EH (cell line): ENCODE measurements at places on chromosomes 16 and 17.

GRCh38 chr17:9529033-9529700, 46.5 kb downstream of the STX8 start:
- peak; percentile 41 for DNase-seq

GRCh38 chr17:8145811-8146210, 6.4 kb downstream of the PER1 start:
- no peak for DNase-seq

GRCh38 chr16:64136743-64137142, 985.1 kb downstream of the CDH11 start:
- no peak for DNase-seq

DNA sequence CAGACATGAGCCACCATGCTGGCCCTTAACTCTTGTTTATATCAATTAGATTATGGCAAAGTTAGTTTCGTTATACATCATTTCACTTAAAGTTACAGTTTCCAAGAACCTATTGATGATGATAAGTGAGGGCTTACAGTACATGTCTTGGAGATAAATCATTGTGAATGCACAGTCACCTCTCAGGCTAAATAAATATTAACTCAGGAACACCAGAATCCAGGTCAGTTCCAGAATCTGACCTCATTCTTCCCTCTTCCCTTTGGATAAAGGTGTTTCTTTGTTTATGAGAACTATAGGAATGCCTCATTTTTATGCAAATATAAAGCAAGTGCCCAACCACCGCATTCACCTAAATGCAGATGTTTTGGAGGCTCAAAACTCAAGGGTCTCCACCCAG, 48.4 kb upstream of the CRYM start:
- DNase-seq: no peak

DNA sequence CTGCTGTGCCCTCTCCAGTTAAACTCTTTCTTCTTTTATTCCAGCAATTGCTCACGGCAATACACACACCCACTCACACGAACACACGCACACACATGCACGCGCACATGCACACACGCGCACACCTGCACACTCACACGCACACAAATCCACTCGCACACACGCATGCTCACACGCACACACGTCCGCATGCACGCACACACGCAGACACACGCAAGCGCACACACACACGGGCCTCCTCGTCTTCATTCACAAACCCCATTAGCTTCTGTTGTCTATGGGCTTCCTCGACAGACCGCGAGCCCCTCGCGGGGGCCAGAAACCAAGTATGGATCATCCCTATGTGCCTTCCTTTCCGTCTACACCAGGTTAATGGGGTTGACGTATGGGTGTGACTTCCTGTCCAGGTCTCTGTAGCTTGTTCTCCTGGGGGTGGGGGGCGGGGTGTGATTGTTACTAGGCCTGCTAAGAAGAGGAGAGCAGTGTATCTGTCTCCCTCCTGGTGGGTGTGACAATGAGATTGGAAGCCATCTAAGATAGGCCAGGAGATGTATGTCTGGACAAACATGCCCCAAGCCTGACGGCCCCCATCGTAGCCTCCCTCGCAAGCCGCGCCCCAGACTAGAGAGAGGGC, 670 bp upstream of the CTF1 start:
- DNase-seq: no peak

GRCh38 chr16:85570735-85571562, 42.2 kb upstream of the GSE1 start:
- no peak for DNase-seq

GRCh38 chr16:549544-550263, 10.5 kb upstream of the PRR35 start:
- no peak for DNase-seq

DNA sequence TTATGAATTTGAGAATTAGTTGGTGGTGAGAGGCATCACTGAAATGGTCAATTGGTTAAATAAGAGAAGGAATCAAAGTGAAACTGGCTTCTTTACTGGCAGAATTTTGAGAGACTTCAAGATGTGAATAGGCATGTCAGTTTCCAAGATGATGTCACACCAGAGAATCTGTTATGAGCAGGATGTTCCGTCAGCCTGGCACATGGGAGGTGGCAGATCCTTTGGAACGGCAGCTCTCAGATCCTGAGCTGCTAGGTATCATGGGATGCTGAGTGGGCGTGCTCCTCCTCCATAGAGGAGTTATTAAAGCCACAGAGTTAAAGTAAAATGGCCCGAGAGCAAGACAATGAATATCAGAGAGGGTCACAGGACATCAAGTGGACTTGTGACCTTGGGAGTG, 444.3 kb upstream of the HSBP1 start:
- DNase-seq: no peak

GRCh38 chr16:57304169-57305061, 19.9 kb upstream of the PLLP start:
- peak; percentile 75 for DNase-seq

DNA sequence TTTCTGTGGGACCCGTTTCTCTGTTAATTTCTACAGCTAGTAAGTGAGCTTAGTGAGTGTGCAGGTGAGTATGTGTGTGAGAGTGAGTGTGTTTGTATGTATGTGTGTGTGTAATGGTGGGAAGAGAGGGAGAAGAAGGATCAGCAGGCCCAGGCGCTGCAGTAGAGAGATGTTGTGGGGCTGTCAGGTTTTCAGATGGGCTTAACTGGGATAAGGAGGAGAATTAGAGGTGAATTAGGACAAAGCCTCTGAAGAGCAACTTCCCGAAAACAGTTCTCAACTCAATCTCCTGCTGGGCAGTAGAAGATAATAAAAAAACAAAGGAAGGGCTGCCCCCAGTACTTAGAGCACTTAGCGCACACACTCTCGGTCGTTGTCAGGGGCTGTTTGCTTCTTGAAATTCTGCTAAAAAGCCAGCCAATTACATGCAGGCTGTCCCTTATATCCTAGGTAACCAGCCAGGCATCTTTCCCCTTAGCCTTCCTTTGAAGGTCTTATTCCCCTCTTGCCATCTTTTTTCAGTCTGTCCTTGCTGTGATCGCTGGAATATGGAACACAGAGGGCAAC, 63.4 kb downstream of the CLEC16A start:
- DNase-seq: no peak

DNA sequence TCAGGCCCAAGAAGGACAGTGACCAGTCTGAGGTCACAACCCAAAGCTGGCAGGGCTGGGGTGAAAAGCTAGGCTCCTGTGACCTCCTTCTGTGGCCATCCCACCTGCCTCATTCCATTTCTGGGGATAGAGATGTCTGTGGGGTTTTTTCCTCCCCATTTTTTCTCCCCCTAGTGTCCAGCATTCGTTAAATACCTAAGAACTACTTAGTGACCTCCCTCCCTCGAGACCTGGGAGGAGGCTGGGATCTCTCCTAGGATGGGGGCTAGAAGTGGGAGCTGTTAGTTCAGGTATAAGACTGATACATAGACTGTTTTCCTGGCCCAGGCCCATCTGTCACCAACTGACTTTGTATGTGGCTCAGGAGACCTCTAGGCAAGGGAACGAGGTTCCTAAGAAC, 20.5 kb upstream of the STAC2 start:
- DNase-seq: no peak

- peak; percentile 78 for DNase-seq
Observed at GRCh38 chr16:814974-815373, 14.4 kb upstream of the GNG13 start.

DNA sequence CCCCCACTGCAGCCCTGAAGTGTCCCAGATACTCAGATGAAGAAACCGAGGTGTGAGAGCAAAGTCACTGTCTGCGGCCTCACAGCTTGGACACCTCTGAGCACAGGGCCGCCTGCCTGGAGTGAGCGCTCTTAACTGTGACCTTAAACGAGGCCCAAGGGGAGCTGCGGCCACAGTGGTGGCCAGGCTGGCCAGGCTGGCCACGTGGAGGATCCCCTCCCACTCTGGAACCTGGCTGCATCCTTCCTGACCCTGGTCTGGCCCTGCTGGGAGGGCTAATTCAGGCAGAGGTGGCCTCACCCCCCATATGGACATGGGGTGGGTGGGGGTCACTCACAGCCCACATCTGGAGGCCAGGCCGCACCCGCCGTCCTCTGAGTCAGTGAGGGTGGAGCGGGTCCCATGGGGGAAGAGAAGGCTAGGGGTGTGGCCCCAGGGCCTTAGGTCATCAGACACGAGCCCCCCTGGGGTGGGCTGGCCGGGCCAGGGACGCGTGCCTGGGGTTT, 6.6 kb downstream of the VASN start:
- DNase-seq: peak; percentile 37

DNA sequence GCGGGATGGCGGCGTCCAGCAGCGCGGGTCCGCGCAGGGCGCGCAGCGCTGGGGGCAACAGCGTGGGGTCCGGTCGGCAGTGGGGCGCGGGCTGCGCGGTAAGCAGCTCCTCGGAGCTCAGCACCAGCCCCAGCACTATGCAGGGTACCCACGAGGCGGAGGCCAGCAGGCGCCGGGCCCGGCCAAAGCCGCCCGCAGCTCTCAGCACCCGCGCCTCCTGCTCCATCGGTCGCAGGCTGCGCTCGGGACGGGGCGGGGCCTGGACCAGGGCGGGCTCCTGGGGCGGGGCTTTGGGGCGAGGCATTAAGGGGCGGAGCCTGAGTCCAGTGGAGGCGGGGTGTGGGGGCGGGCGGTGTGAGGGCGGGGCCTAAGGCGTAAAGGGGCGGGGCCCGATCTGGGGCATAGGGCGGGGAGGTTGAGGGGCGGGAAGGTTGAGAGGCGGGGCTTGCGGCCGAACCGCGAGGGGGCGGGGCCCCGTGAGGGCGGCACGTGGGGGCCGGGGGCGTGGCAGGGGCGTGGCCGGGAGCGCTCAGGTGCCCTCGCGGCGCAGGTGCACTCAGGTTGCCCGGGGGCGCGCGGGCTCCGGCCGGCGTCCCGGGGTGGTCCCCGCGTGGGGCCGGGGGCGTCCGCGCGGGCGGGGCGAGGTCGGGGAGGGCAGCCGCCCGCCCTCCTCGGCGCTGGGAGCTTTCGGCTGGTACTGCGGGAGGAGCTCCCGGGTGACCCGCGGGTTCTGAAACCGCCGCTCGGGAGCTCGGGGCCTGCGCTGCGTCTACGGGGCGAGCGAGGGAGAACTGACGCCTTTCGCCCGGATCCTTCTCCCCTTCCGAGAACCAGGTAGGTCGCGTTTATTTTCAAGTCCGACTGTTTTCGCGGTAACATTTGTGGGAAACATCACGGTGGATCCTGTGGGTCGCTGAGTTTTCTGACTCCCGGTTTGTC, 1.4 kb upstream of the SLC22A31 start:
- peak; percentile 62 for DNase-seq

DNA sequence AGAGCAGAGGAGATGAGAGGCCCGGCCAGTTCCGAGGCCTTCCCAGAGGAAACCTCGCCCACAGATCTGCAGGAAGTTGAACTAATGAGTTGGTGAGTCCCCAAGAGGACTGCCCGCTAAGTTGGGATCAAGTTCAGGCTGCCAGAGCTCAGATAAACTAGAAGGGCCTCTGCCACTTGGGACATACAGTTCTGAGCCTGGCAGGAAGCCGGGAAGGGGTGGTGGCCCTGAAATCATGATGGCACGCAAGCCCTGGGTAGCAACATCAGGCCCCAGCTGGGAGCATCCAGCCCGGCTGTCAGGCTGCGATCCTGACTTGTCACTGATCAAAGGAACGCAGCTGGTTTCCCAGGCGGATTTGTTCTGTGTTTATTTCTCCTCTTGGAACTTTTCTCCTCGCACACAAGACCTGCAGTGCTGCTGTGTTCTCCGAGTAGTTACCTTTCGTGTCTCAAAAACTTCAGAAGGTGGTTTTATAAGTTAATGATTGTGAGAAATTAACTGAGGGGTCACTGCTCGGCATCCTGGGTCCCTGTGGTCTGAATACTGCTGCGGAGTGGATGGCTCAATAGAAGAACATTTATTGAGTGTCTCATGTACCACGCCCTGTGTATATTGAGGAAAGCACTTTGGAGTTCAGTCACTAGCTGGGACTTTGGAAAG, 8.0 kb upstream of the WFDC1 start:
- DNase-seq: peak; percentile 76

GRCh38 chr17:81424151-81425017, 29.1 kb downstream of the BAHCC1 start:
- no peak for DNase-seq

GRCh38 chr16:73000020-73000906, 47.7 kb downstream of the ZFHX3 start:
- DNase-seq: peak; percentile 60

GRCh38 chr16:49011901-49012300, 269.7 kb downstream of the CBLN1 start:
- DNase-seq: no peak

GRCh38 chr16:14007450-14007849, 63.7 kb upstream of the MRTFB start:
- peak; percentile 88 for DNase-seq

DNA sequence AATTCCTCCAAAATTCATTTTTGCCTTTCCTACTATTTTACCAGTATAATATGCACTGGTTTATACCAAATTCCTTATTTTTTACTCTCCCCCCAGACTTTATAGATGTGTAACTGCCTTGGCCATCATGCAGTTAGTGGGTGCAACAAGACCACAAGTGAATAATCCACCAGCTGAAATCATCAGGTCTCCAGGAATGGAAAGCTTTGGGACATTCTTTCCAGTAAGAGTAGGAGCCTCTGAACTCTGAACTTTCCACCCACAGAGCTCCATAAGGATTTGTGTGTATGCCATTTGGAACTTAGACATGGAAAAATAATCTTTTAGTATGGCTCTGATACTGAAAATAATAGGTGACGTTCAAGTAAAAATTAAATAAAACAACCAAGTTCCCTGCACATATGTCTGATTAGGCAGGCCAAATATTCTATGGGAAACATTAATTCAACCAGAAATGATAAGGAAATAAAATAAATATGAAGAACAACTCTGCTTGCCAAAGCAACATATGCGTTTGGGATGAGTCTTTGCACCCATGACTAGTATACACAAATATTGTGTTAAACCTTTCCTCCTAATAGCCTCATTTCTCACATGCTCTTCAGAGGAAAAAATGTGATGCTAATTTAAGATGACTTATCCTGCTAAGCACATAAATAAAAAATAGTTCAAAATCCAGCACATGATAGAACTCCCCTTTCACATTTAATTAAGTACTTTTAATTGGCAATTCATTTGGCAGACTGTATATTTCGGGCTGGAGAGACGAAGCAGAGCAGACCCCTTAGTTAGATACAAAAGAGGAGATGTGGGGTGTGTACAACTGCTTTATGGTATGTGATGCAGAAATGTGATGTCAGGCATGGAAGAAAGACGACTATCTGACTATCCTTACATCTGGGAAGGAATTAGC, 11.6 kb upstream of the LYRM9 start:
- no peak for DNase-seq

DNA sequence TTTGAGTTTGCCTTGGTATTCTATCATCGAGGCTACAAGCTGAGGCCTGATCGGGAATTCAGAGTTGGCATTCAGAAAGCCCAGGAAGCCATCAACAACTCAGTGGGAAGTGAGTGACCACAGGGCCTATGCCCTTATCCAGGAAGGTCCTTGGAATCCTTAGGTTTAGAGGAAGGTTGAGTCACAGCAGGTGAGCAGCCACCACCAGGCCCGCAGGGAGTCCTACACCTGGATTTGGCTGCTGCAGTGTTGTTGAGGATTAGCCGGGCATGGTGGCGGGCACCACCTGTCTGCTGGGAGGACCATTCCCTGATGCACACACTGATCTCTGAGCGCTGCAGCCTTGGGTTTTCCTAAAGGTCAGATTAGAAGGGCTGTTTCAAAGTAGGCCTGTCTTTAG, 5.2 kb downstream of the ODAD4 start:
- no peak for DNase-seq

- peak; percentile 79 for DNase-seq
Observed at GRCh38 chr16:59210955-59211541, 476.9 kb upstream of the GOT2 start.
